ENCODE measurements at places on chromosomes 12 and 14.

DNA sequence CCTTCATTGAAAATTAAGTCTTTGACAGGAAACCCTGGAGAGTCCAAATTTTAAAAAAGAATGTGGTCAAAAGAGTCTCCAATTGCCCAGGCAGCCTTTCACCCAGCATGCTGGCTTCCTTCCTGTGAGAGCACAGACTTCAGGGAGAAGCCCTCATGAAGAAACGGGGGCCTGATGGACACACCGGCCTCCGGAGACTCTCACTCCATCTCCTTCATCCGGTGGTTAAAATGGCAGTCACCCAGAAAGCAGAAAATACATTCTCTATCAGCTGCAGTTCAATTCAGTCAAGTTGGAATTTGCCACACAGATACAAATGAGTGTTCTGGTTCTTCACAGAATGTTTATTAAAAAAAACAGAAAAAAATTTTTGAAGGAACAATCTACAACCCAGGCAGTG is 56.5 kb downstream of the CPM start:
- no peak for DNase-seq

DNA sequence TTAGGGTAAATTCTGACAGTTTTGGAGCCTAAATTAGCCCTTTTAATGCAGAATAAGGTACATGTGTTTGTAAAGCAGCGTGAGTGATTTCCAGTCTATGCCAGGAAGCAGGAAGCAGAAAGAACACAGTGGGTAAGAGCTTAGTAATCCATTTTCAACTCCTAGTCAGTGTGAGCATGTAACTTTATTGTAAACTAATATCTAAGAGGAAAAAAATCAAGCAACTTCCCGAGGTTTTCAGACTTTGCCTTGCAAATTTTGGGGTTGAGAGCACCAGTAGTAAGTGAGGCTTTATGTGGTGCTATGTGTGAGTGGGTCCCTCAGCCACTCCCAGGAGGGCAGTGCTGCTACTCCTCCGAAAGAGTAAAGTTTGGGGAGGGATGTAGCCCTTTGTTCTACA is 2.9 kb downstream of the CIPC start:
- no peak for DNase-seq

- DNase-seq = no peak
Measured at GRCh38 chr14:25756876-25757275, 706.9 kb upstream of the STXBP6 start.

- no peak for DNase-seq
Measured at GRCh38 chr14:38187528-38187927, 20.2 kb upstream of the SSTR1 start.

GRCh38 chr14:92603309-92604242 is 90.0 kb downstream of the RIN3 start:
- no peak for DNase-seq

GRCh38 chr14:24132061-24132685 is 1.7 kb downstream of the FITM1 start:
- DNase-seq = no peak

DNA sequence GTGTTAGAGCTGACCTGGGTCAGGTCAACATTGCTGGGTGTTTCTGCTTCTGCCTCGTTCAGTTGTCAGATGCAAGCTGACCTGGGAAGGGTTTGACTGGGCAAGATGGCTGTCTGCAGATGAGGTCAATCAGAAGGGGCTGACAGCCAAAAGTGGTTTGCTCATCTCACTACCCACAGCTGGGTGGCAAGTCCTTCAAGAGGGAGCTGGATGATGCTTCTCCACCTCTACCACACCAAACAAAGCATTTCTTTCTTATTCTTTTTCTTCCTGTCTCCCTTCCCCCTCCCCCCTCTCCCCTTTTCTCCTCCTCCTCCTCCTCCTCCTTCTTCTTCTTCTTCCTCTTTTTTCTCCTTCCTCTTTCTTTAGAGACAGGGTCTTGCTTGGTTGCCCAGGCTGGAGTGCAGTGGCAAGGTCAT is 268.2 kb upstream of the PLEKHG7 start:
- no peak for DNase-seq

All from NCI-H1417 treated with DMSO at 0.1 percent for 48 hours (cell line).